ENCODE measurements at places on chromosomes 2 and 18. TPM values are rescaled to one million over a fixed set of nuclear protein-coding genes. Genes with fewer than 3 reads are reported as not detected.
A peak's percentile ranks its signal among the peaks of the same experiment; 100 is the strongest.

DNA sequence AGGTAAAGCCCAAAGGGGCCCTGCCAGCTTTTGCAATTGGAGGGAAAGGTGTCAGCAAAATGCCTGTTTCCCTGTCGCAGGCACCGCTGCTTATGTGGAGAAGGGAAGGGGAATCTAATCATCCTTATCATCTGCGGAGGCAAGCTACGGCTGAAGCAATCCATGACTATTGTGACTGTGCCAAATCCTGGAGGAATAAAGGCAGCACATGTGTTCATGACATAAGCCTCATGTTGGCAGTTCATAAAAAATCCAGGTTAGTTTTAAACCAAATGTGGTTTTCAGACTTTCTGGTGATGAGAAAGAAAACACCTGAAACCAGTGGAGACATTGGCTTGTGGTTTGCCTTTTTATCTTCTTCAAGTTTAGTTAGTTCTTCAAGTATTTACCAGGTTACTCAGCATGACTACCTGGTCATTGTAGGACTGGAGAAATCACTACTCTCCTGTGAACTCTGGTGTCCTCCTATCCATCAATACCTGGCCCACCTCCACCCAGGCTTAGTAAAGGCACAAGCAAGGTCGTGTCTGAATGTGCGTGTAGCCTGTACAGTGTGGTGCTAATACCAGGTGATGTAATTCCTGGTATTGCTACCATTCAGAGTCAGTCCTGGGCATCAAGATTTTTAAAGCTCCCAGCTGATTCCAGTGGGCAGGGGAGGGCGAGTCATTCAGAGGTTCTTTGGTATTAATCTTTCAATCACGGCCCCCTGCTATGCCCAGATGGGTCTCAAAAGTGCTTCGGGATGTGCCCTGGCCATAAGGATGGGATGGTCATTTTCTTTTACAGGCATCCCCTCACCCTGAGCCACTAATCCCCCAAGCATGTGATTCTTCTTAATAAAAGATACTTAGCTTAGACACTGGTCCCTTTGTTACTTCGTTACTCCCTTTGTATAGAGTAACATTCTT, 96.8 kb downstream of the TGFA start:
- no peak for DNase-seq

GRCh38 chr18:1811282-1811681, 760.0 kb downstream of the METTL4 start:
- DNase-seq, result no peak

DNA sequence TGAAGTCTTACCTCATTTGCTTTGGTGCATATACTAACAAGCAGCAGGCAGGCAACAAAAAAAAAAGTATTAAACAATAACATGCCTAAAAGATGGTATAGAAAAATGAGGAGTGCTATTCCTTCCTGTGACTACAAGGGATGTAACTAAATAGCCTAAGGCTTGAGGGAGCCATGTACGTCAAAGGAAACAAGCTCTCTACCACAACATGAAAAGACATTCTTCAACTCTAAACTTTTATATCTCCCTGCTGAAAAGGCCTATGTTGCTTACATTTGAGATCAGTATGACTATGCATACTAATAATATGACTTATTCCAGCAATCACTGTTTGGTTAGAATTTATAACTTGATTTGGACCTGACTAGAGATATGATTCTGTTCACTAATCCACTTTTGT, 347.9 kb downstream of the ADCYAP1 start:
- DNase-seq, result no peak

GRCh38 chr2:197113275-197113711, 186.8 kb upstream of the PGAP1 start:
- no peak for DNase-seq

GRCh38 chr2:210337159-210337558, 22.2 kb upstream of the MYL1 start:
- DNase-seq, result no peak

GRCh38 chr2:99821572-99821971, 320.8 kb downstream of the AFF3 start:
- no peak for DNase-seq

- DNase-seq, result no peak
These were observed 17.3 kb upstream of the TRIM43 start for GRCh38 chr2:95574506-95574905.

DNA sequence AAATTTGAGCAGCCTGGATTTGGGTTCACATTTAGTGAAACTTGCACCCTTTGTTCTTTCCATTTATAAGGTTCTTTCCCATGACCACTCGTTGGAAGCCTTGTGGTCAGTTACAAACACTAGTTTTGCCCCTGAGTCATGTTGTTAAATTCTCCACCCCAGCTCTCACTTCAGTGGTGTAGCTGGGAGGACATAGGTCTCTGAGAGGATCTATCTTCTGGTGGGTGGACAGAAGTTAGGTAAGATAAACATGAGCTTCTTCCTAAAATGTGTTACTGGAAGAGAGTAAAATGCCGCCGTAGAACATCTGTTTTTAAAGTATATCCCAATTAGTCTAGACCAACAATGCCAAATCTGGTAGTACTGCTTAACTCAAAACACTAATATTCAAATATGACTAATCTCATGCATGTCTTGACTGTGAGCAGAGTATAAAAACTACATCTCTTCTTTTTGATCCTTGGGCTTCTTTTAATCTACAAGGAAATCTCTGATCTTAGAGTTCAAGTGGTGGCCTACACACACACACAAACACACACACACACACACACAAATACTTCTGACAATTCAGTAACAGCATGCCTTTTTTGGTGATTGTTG, 162.6 kb upstream of the FN1 start:
- no peak for DNase-seq

DNA sequence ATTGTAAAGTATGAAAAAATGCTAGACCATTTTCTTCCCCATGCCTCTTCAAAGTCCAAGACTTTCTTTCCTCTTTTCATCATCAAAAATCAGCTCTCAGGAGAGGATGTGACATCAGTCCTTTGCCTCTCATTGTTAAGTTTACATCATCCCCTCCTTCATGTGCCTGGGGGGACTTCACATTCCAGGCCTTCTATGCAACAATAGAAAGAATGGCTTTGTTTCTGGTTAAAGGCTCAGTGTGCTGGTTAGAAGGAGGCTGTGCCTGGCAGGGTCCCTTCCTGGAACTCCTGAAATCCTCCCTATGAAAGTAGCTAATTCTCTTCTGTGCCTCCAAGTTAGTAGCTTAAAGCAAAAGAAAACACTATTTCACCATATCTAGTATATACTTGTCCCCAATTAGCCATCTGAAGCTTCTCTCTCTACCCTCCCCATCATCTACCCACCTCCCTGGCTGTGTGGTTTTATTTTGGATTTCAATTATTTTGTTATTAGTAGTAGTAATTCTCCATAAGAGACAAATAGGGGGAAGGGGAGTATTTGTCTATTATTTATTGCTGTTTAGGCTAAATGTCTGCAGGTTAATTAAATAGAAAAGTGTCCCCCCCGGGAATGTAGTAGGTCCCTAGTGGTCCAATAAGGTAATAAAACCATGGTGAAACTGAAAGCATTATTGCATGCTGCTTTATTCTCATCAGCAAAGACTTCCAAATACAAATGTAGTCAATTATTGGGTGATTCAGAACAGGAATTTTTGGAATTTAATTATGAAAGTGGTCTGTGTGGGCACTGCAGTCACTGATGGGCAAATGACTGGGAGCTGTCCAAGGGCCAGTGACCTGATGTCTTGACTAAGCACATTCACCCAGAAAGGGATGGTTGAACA, 69.0 kb downstream of the CPO start:
- DNase-seq, result no peak

- DNase-seq, result no peak
These were observed 73.1 kb downstream of the LRRC30 start for GRCh38 chr18:7304061-7304370.

DNA sequence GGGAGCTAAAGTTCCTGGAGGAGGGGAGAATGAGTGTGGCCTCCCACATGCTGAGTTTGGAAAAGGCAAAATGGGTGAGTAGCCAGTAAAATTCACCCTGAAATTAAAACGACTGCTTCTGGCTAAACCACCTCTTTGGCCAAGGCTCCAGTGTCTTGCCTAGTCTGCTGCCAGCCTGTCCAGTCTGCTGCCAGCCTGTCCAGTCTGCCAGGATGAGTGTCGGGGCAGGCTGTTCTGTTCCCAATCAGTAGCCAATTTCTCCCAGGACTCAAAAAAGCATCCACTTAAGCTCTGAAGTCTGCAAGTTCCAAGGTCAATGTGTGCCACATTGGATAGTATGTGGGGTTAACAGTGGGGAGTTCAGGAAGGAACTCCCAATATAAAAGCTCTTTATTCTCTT, 134.6 kb upstream of the KLHL29 start:
- no peak for DNase-seq

- no peak for DNase-seq
These were observed 479.3 kb upstream of the HS6ST1 start for GRCh38 chr2:128797937-128798336.

DNA sequence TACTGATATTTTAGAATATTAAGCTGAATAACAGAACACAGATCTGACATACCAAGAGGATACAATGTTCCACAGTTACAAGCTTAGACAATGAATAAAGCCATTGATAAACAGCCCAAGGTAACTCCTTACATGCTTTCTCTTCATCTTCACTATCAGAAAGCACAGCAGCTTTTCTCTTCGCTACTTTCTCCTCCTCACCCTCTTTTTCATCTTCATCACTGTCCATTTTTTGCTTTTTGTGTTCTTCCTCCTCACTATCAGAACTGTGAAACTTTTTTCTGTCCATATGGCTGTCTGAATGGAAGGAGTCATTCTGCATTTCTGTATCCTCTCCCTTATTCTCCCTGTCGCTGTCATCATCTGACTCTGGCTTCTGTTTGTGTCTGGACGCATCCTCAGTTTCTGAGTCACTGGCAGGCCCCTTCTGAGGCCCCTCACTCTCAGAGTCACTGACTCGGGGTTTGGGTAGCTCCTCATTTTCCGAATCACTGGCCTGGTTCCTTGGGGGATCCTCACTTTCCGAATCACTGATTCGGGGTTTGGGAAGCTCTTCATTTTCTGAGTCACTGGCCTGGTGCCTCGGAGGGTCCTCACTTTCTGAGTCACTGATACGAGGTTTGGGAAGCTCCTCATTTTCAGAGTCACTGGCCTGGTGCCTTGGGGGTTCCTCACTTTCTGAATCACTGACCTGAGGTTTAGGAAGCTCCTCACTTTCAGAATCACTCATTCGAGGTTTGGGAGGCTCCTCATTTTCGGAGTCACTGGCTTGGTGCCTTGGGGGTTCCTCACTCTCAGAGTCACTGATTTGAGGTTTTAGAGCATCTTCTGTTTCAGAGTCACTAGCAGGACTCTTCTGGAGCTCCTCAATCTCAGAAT, 21.5 kb downstream of the IWS1 start:
- DNase-seq, result no peak

DNA sequence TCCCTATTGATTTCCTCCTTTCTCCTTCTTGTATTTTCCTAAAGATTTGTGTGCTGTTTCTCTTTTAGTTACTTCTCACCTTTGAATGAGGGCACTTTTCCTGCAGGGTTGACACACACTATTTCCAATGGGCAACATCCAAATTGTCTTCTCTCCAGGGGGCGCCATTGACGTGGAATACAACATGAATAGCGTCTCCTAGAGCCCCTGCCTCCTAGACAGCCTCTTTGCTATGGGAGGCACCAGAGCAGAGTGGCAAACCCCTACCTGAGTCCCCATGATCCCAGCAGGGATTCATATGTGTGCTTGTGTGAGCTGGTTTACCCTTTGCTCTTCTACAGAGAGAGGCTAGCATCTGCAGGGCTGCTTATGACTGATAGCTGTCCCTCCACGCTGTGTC, 61.3 kb upstream of the ITSN2 start:
- peak; percentile 34 for DNase-seq

GRCh38 chr18:78006774-78007260, 757.2 kb downstream of the GALR1 start:
- no peak for DNase-seq

DNA sequence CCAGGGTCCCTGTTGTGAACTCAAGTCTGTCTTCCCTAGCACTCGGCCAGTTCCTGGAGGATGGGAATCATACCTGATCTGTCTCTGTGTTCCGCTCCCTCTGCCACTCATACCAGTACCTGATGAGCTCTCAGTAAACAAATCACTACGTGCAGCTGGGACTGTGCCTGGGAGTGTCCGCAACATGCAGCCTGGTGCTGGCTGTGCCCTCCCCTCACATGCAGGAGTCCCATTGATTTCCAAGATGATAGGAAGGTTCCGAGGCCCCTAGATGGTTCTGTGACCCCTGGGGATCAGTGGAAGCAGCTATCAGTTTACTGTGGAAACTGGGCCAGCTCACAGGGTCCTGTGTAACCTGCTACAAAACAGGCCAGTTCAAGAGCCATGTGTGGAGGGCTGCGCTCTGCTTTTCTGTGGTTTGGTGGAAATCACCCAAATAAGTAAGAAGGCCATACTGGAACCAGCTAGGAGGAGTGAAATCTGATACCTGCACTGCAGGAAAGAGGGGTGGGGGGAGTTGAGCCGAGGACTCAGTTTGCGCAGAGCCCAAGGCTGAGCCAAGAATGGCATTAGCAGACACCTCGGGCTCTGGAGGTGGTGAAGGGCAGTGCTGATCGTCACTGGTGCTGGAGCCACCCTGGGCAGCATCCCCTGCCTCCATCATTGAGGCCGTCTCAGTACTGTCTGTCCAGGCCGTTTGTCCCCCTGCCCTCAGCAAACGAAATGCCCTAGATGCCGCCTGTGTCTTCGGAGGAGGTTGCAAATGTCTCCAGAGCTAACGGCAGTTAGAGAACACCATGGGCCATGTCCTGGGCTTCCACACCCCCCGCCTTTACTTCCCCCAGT, 93.3 kb downstream of the KLHL29 start:
- no peak for DNase-seq

- DNase-seq, result no peak
These were observed 19.2 kb downstream of the CDC42EP3 start for GRCh38 chr2:37652199-37652640.

GRCh38 chr2:44715671-44716081, 225.8 kb upstream of the SIX3 start:
- no peak for DNase-seq

DNA sequence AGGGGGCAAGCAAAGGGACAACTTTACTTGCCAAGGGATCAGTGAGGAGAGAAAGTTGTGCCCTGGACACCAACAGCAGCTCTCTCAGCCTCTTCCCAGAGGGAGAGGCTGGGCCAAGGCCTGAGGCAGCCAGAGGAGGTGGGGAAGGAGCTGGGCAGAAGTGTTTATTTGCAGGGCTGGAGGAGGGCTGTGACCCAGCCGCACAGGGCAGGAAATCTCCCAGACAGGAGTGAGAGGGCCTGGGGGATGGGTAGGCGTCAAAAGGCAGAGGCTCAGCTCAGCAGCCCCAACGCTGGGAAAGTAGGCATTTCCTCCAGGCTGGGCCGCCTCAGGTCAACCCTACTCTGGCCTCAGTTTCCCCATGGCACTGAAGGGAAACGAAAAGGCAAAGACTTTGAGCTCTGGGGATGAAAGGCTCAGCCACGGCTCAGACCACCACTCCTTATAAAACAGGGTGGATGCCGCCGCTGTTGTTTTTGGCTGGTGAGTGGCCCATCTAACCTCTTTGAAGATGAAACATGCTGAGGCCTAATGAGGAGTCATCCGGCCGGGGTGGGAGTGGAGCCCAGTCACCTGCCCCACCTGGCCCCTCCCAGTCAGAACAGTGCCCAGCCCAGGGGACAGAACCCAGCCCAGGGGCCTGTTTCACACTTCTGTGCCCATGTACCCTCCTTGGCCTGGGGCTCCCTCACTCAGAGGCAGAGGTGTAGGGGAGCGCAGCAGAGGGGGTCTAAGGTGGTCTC, 21.9 kb upstream of the SEMA4C start:
- DNase-seq, result no peak

The ZNF513 gene
- 35.0 TPM for total RNA-seq

The PROKR1 gene
- total RNA-seq, result 0.12 TPM

The ARPC2 gene
- total RNA-seq, result 153 TPM

The CHRNG gene
- total RNA-seq, result not detected
